NCI-H446 treated with DMSO at 0.1 percent for 48 hours (cell line): ENCODE measurements at places on chromosomes 3 and 15.

DNA sequence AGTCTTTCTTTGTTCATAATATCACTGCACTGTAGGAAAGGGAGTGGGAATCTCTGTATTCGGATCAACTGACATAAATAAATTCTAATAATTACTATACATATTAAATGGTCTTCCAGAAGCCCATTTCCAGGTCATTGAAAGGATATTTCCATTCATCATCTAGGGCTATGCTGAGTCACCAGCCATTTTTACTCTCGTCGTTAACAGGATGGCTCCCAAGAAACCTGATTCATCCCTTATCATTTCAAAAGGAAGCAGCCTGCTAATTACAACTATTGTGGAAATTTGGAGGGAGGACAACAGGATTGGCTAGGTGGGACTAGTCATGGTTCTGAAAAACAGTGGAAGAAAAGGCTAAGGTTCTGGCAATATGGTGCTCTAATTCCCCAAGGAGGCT lies 13.6 kb downstream of the GMNC start:
- DNase-seq, result no peak

GRCh38 chr15:78800189-78800588 lies 11.1 kb downstream of the ADAMTS7 start:
- no peak for DNase-seq

- no peak for DNase-seq
These were observed 243.6 kb upstream of the ONECUT1 start for GRCh38 chr15:53033709-53034108.

- DNase-seq, result no peak
These were observed 57.5 kb upstream of the ZBED2 start for GRCh38 chr3:111652492-111653180.

DNA sequence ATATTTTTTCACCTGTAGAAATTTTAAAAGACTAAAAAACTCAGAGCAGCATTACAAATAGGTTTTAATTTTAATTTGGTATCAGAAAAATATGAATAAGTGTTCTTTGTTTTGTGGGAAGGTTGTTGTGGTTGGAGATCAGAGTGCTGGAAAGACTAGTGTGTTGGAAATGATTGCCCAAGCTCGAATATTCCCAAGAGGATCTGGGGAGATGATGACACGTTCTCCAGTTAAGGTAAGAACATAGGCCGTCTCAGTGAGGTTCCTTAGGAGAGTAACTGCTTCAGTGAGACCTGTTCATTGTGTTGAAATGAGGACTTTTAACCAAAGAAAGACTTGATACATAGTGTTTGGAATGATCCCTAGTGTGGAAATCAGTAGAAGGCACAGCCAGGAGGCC lies 44.8 kb downstream of the OPA1 start:
- DNase-seq, result no peak

- no peak for DNase-seq
These were observed 18.8 kb downstream of the CXCR6 start for GRCh38 chr3:45962033-45962432.

DNA sequence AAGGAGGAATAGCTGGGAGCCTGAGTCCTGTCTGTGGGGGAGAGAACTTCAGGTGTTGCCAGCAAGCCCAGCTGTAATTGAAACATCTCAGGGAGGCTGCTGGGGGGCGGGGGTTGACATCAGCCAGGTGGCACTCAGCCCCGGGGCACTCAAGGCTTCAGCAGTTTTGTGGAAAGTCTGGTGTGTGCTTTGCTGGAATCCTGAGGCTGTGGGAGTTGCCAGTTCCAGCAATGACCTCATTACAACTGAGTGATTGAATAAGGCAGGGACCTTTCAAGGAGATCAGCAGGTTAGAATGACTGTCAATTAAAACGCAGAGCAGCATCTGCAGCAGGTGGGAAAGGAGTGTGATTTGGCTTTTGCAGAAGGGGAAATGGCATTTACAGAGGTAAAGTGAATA lies 75.7 kb downstream of the FAM43A start:
- no peak for DNase-seq

GRCh38 chr3:108897883-108898282 lies 55.8 kb downstream of the GUCA1C start:
- DNase-seq, result no peak

DNA sequence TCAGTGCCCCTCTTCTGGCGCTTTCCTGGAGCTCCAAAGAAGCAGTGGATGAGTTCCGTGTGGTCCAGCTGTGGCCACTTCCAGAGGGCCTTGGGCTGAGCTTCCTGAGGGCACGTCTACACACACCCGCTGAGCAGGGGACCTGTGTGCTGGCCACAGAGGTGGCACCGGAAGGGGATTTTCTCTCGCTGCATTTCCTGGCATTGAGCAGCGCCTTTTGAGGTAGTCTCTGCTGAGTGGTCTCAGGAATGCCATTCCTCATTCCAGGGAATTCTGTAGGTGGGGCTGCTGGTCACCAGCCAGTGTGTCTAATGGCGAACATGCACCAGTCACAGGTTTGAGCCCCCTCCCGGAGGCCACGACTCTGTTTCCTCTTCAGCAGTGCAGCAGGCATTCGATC lies 48.1 kb downstream of the AMOTL2 start:
- no peak for DNase-seq

DNA sequence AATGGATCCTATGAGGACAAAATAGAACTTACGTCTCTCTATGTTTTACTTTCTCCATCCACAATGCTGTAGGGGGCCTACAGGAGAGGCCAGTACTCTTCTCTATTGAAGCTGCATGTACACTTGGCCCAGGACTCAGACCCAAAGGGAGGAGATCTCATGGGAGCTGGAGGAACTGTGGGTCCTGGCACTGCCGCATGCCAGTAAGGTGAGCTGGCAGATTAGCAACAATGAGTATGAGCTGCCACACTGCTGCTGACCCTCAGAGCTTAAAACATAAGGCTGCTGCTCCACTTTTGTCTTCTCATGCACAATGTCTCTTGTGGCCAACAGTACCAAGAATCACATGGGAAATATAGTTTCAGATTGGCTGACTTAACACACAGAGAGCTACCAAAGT lies 57.8 kb upstream of the TBC1D5 start:
- DNase-seq, result no peak

DNA sequence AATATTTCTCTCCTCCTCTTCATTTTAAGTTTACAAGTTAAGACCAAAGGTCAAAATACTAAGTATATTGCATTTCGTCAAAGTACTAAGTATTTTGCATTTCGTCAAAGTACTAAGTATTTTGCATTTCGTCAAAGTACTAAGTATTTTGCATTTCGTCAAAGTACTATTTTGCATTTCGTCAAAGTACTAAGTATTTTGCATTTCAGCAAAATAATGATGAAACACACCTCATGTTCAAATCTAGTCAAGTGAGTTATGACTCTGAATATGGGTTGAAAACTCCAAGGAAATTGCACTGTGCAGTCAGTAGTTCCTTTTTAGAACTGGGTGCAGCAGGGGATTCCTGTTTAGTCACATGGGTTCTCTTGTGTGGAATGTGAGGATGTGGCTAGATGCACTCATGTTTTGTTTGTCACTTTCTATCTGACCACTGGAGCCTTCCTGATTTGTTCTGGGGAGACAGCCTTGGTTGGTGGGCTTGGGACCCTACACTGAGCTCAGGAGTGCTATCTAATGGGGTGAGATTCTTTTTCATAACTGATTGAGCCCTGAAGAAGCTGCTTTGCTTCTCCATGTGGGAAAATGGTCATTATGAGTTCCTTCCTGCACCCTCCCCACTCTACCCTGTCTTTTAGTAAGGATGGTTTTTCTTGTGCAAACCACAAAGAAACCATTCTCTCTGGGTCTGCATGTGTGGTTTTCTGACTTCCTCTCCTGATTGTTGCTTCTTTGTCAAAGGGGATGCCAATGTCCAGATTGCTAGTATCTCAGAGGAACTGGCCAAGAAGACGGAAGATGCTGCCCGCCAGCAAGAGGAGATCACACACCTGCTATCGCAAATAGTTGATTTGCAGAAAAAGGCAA lies 73.4 kb downstream of the CCK start:
- no peak for DNase-seq

DNA sequence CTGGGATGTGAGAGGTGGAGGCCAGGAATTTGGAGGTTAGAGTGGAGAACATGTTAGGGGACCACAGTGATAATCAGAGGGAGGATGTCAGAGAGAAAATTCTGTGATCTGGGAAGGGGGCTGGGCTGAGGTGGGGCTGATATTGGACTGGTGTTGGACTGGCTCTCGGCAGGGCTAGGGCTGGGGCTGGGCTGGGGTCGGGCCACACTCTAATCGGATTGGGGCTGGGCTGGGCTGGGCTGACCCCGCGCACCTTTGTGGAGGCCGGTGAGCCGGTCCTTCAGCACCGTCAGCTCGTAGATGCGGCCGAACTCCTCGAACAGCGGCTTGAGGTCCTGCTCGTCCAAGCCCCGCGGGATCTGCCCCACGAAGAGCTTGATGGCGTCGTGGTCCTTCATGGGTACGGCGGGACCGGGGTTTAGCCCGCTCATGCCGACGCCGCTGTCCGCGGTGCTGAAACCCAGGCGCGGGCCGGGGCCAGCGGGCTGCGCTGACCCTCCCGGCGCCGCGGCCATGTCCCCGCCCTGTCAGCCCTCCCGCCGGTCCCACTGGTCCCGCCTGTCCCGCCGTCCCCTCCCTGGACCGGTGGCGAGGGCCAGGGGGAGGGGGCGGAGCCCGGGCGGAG lies 485 bp downstream of the CELF6 start:
- no peak for DNase-seq

DNA sequence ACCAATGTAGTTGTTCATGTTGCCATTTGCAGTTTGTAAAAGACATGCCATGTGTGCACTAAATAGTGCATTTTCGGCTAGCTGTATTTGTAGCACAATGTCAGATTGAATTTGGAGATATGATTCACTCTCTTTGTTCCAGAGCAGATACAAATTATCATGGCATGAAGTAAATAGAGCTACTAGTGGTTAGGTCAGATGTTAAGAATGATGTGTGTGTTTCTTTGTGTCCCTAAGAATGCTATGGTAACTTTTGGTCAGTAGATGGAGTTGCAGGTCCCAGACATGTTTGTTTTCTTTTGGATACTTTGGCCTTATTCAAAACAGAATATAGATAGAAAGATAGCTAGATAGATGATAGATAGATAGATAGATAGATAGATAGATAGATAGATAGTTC lies 595.8 kb downstream of the NLGN1 start:
- peak; percentile 80 for DNase-seq

DNA sequence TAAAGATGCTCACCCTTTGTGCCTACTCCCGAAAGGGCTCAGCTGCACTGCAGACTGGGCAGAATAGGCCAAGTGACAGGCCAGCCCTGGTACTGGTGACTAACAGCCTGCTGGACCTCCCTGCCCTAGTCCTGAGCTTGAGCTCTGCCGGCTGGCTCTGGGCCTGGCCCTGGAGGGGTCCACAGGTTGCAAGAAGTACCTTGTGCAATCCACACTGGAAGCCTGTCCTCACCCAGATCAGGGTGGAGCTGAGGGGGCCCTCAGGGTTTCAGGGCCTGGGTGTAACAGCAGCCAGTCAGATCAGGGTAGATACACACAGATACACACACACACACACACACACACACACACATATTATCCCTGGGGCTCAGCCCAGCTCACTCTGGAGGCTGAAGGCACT lies 27.3 kb upstream of the PLA2G4D start:
- no peak for DNase-seq

DNA sequence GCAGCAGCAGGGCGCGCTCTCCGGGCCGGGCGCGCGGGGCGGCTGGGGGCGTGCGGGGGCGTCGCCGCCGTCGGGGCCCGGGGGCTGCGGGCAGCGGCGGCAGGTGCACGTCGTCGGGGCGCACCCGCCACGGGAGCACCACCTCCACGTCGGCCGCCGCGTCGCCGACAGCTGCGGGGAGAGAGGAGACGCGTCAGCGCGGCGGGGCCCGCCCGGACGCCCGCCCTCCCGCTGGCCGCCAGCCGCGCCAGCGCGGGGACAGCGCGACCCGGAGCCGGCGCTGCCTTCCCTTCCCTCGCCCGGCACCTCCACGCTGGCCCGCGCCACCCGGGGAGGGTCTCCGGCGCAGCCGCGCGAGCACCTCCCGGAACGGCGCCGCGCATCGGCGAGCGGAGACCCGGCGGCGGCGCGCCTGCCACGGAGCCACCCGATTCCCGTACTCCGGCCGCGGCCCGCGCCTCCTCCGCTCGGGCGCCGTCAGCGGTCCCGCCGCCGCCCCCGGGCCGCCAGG lies 481 bp downstream of the ADAMTS17 start:
- DNase-seq, result no peak

GRCh38 chr3:32078085-32078634 lies 28.3 kb upstream of the GPD1L start:
- DNase-seq, result no peak

DNA sequence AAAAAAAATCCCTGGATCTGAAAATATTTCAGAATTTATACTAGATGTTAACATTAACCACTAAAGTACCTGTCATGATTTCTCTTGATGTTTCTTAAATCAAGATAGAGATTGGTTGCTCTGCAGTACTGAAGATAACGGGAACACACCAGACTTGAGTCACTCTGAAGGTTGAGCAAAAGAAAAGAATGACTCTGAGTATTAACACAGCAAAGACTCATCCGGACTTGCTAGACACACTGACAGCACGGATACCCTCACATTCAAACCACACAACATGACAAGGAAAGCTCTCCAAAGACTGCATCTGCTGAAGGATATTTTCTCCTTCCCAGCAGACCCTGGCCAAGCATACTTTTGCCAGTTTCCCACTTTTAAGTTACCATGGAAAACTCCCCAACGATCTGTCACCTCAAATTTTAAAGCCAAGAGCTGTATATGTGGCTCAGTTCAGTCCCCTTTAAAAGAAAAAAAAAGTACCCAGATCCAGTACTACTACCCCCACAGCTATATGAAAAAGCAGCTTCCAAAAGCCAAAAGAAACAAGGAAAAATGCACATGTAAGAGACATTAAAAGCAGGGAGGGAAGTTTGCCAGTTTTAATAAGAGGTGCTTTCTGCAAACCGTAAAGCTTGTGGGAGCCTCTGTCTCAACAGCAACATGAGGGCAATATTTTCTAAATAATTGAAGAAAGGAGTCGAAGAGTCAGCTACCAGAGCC lies 8.3 kb downstream of the EOGT start:
- no peak for DNase-seq

GRCh38 chr15:100663915-100664281 lies 61.5 kb downstream of the ASB7 start:
- no peak for DNase-seq

DNA sequence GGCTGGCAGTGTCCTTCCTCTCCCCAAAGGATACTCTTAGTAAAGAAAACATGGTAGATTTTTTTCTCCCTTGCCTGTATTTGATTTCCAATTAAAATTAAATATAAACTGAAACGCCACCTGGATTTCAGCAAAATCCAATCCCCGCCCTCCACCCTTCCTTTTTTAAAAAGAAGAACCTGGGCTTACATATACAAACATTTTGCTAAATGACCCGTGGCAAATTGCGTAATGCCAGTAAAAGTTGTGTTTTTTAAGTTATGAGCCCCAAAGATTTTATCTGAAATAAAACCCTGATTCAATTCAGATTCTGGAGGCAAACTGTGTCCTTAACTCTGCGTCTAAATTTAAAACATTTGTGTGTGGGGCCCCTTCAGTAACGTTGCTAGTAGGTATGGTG lies 403.0 kb downstream of the FOXP1 start:
- no peak for DNase-seq

GRCh38 chr3:134180761-134181160 lies 69.9 kb downstream of the RYK start:
- no peak for DNase-seq
